ENCODE measurements at places on chromosomes 4 and X. TPM values are rescaled to one million over a fixed set of nuclear protein-coding genes. Genes with fewer than 3 reads are reported as not detected.

Gene FAM47B
- total RNA-seq: not detected

Gene CT83
- total RNA-seq: not detected

Gene KLHL2
- total RNA-seq: 10.6 TPM

Gene HOPX
- total RNA-seq: 51.0 TPM

Gene CSAG1
- total RNA-seq: not detected

Gene LRRC66
- total RNA-seq: 0.13 TPM

Gene ADAMTS3
- total RNA-seq: 6.7 TPM

Gene RBPJ
- 18.3 TPM for total RNA-seq

Gene SMIM10
- 5.5 TPM for total RNA-seq

Gene MMRN1
- not detected for total RNA-seq

Gene PRRG3
- total RNA-seq: not detected

Gene TEX11
- total RNA-seq: not detected

Gene FMR1NB
- not detected for total RNA-seq

Gene MAGEB17
- not detected for total RNA-seq

Gene FAM241A
- 0.81 TPM for total RNA-seq
